ENCODE measurements at places on chromosomes 3 and 15.

GRCh38 chr15:98077186-98077585 is 116.7 kb downstream of the ARRDC4 start:
- DNase-seq: no peak

DNA sequence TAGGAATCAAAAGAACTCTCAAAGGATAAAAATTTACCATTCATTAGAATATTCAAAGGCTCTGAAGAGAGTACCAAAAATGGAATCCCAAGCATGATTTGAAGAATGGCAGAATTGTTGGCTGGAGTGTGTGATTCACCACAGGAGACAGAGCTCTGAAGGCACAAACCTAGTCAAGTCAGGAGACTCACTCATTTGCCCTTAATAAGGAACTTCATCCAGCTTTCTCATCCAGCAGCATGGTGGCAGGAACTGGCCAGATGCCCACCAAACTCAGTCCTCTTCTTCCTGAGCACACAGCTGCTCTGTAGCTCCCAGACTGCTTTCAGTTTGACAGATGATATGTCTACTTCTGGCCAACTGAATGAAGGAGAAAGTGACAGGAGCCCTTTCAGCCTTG is 16.5 kb upstream of the HEG1 start:
- no peak for DNase-seq

DNA sequence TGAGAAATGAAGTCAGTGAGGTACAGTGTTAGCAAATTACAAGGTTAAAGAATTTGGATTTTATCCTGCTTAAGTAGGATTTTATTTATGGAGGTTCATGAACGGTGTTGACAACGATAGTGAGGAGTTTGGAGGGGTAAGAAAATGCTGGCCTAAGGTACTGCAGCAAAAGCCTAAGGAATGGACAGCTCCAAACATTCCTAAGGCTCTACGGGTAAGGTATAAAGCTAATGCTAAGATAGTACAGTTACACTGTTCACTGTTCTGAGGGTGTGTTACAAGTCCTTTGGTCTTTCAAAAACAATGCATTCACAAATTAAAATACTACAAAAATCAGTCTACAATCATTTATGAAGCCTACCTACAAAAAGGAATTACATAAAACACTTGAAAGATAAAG is 7.3 kb downstream of the MTMR10 start:
- no peak for DNase-seq

DNA sequence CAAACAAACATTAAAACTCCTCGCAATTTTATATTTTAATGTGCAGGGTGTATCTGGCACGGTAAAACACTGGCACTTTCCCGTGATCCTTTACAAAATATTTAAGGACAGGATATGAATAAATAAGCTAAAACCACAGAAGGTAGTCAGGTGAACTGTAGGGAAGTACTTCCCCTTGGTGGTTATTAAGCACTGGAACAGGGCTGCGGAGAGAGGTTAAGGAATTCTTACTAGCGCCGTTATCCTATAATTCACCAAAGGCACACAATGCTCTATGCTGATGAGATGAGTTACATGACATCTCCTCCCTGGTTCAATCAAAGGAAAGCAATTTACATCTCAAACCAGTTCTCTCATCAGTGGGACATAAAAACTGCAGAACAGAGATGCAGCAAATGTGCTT is 289.8 kb downstream of the ZBTB20 start:
- no peak for DNase-seq
